NCI-H1417 treated with DMSO at 0.1 percent for 48 hours (cell line): ENCODE measurements at places on chromosomes 6 and 20.

- no peak for DNase-seq
These were observed 8.5 kb upstream of the SRC start for GRCh38 chr20:37337208-37337991.

DNA sequence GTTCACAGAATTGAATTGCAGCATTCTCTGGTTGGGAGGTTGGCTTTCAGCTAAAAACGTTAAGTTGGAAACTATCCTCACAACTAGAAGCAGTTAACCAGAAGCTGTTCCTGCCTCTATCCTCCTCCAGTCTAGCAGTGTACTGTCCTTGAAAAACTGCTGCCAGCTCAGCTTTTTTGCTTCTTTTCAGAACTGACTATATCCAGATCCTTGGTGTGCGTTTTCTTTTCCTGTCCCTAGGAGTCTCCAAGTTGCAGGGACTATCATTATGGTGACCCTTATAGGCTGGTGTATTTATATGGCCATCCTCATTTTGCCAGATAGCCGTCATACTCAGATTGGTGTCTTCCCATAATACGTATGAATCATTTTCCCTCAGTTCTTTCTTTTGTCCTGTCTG, 5.5 kb downstream of the ITCH start:
- no peak for DNase-seq

- no peak for DNase-seq
These were observed 57.8 kb upstream of the EDN1 start for GRCh38 chr6:12232339-12232738.

- DNase-seq, result peak; percentile 47
These were observed 57.9 kb downstream of the SESN1 start for GRCh38 chr6:109036574-109037294.

DNA sequence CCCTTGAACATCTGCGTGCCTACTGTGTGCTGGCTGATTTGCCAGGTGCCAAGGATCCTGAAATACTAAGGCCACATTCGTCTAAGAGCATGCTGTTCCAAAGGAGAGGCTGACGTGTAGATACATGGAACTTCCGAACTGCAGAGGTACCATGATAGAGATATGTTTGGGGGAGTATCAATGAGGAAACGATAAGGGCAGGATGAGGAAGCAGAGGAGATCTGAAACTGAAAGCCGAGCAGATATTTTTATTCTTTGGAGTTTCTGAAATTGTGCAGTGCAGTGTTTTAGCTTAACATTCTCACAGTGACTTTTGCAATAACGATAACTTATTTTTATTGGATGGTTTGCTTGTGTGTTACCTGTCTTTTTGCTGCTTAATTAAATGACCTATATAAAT, 24.3 kb downstream of the BMP6 start:
- no peak for DNase-seq

GRCh38 chr6:125832391-125833117, 41.8 kb downstream of the NCOA7 start:
- DNase-seq, result no peak

DNA sequence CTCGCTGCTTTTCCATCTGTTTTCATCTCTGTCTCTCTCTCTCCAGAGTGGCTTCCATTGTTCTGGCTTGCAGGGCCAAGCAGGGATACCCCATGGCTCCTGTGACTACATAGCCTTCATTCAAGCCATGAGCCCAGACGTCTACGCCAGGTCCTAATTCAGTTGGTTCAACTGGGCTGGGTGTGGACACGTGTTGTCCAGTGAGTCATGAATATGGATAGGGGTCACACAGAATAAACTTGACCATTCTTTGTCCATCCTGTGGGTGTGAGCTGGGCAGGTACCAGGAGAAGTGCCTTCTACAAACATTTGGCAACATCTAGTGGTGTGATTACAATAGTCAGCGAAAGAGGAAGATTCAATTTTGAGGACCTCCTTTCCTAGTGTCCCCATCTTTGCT, 96.9 kb upstream of the ARMC2 start:
- DNase-seq, result no peak

GRCh38 chr6:19167251-19167650, 669.9 kb upstream of the ID4 start:
- no peak for DNase-seq

- no peak for DNase-seq
These were observed 297.4 kb downstream of the QKI start for GRCh38 chr6:163711615-163712565.

- no peak for DNase-seq
These were observed 530.4 kb downstream of the QKI start for GRCh38 chr6:163944897-163945296.

DNA sequence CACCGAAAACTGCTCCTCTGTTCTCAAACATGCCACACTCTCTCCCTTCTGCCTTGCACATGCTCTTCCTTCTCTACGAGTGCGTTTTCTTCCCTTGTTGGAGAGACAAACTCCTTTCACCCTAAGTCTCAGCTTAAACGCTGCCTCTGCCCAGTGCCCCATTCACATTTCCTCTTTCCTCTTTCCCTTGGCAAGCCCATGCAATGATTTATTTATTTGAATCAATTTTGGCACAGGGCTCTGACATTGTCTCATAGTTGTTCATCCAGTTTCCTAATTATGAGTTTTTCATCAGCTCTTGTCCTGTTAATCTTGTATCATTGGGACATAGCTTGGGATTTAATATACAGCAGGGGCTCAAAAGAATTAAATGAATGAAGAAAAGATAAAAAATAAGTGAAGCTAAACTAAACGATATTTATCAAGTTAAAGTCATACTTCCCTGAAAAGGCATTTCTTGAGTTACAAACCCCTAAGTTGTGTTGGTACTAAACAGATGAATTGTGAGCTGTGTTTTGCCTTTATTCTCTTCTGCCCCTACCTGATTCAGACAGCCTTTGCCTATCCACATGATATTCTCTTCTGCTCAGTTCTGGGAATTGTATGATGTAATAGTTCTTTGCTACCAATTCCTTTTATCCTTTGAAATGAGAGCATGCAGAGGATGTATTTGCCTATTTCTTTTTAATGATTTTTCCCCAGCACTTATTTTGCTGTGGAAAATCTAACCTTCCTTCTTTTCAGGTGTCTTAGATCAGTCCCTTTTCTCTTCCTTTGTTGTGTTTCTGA, 704.4 kb downstream of the UTRN start:
- no peak for DNase-seq

GRCh38 chr6:148445620-148446019, 103.0 kb downstream of the SASH1 start:
- no peak for DNase-seq
